ENCODE measurements at places on chromosomes 2 and 18.

- DNase-seq = no peak
These were observed 28.9 kb upstream of the RNF152 start for GRCh38 chr18:61921621-61922235.

DNA sequence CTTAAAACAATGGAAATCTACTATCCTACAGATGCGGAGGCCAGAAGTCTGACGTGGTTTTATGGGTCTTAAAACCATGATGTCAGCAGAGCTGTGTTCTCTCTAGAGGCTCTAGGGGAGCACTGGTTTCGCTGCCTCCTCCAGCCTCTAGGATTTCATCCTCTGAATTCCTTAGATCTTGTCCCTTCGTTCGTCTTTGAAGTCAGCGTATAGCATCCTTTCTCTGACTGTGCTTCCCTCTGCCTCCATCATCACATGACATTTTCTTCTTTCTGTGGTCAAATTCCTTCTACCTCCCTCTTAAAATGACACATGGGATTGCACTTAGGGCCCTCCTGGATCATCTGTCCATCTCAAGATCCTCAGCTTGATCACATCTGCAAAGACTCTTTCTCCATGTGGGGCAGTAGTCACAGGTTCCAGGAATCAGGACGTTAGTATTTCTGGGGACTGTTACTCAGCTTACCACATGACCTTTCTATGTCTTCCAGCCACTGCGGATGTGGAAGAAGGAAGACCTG is 22.7 kb upstream of the NCK2 start:
- DNase-seq = no peak

DNA sequence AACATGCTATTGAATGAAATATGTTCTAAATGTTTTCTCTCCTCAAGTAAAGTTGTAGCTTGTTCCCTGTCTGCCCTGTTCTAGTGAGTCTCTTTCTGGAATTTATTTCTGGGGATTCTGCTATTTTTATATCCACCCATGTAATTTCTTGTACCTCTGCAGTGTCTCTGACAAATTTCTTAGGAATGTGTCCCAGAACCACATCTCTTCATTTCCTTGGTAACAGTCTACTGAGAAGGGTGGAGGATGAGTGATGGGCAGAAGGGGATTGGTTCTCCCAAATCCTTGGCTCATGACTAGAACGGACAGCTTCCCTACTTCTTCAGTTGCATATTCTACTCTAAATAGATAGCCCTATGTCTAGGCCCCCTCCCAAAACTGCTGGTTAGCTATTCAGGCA is 490.6 kb upstream of the LINC00305 start:
- DNase-seq = no peak

DNA sequence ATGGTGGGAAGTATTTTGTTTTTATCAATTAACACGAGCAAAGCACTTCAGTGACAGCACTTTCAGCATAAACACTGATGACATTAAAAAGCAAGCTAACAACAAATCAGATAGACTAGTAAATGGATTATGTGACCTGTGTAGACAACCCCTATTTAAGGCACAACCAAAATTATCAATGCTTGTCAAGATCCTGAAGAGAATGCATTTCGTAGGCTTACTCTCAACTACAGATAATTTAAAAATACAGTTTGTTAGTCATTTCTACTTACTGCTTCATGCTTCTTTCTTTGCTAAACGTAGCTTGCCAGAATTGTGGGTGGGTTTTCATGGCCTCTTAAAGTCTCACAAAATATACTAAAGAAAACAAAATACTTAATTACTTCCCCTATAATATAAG is 3.4 kb downstream of the CSRNP3 start:
- no peak for DNase-seq

DNA sequence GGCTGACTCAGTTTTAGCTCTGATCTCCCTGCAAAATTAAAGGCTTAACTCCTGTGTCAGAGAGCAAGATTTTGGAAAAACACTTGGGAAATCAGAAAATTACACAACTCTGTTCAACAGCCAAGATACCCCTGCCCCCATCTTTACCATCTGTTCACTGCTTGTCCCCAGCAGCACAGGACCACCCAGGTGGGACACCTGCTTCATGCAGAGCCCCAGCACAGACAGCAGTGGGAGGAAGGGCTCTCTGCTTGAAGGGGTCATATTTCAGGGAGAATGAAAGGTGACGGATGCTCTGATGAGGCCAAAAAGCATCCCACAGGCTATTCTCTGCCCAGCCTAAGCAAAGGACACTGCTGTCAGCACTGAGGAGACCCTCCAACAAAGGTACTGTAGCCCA is 584.6 kb upstream of the KLHL29 start:
- DNase-seq = no peak

DNA sequence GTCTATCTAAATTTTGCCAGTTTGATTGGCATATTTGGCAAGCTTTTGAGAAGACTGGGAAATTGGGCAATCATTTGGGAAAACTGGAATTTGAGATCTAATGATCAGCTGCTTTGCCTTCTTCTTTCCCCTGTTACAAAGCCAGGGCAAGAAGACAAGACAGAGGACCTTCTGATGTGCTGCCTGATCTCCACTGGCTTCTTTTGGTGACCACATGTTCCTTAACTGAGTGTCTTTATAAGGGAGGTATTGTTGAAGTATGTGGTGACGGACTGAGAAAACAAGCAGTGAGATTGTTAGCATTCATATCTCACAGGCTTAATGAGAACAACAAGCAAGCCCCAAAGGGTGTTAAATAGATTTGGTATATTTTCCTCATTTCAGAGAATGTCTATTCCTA is 175.8 kb downstream of the SLC8A1 start:
- no peak for DNase-seq

DNA sequence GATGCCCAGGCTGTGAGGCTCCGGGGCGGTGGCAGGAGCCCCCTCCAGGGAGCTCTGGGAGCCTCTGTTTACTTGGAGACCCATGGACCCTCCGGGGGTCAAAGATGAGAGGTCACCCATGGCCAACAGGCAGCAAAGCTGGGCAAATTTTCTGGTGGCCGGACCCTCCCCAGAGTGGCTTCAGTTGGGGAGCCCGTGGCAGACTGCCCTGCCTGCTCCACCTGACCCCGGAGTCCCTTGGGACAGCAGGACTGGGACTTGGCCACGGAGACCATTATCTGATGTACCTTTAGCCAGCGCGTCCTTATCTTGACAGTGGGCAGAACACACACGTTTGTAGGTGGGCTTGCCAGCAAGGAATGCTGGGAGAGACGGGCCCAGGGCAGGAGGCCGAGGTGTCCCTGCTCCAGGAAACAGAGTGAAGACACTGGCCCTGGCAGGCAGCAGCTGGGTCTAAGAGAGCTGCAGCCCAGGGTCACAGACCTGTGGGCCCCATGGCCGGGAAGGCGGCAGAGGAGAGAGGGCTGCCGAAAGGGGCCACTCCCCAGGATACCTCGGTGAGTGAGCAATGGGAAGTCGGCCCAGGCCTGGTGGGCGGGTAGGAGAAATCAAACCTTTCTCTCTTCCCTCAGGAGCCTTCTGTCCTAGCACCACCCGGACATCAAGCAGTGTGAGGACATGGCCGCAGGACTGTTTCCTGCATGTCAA is at the start of the genes ABCG5 and ABCG8:
Gene ABCG5 (minus strand): TSS at position 280 of the 708 bp plus-strand sequence. CDS start 160 bp downstream, at position 120.
Gene ABCG8 (plus strand): TSS at position 412 of the 708 bp plus-strand sequence. CDS start 83 bp downstream, at position 495.
- DNase-seq = no peak

GRCh38 chr2:133390156-133390555 is 178.1 kb downstream of the NCKAP5 start:
- DNase-seq = no peak

GRCh38 chr18:66575263-66575662 is 28.6 kb downstream of the CDH19 start:
- DNase-seq = no peak

DNA sequence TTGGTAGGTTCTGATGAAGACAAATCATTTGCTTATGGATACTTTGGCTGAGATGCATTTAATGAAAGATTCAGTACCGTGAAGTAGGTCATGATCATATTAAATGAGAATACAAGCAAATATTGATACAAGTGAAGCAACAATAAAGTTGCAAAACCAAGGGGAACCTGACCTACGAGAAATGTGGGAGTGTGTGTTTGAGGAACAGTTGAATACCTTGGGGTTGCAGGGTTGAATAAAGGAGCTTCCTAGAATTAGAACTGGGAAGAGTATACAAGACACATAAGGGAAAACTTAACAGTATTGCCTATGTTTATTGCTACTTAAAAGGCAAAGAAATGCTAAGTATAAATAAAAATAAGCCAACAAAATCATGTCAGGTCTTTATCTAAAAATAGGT is 702.9 kb downstream of the ERBB4 start:
- no peak for DNase-seq

DNA sequence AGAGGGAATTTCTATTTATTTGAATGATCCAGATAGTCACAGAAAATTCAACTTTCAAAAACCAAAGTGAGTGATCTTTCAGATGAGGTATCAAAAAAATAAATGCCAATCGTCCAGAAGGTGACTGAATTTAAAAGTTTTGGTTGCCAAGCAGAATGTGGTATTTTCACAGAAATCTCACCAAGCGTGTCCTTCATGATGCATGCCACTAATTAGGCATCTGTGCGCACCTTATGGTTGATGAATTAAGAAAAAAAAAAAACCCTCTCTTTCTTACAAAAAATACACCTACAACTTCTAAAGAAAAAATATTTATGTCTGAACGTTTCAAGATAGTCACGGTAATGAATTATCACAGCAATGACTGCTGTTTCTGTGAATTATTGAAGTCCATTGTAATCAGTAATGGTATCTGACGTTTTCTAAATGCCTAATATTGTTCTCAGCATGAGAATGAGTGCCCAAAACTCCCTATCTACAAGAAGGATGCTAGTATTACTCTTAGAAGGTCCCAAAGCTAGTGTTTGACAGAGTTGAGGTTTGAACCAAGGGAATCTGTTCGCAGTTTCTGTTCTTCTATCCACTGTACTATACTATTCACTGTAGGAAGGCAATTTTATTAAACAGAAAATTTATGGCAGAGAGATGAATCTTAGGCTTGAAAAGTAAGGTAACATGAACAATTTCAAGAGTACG is 219.6 kb upstream of the NETO1 start:
- no peak for DNase-seq

DNA sequence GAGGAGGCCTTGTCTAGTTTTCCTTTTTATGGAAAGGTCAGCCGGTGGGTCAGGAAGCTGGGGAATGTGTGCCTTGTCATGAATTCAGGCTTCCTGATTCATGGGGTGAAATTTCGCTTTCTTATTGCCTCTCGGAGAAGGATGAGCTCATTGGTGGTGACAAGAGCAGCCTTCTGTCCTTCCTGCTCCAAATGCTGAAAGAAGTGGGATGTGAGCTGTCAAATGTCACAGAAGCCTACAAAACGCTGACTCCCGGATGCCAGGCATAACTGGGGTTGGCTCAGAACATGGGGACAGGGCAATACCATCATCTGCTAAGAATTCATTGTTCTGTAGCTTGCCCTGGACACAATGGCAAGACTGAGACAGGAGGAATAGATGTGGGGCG is 55.8 kb upstream of the FAM136A start:
- no peak for DNase-seq

GRCh38 chr2:70145851-70146739 is 44.7 kb downstream of the C2orf42 start:
- DNase-seq = no peak

- peak; percentile 91 for DNase-seq
These were observed 247.5 kb downstream of the DYSF start for GRCh38 chr2:71700658-71701397.

DNA sequence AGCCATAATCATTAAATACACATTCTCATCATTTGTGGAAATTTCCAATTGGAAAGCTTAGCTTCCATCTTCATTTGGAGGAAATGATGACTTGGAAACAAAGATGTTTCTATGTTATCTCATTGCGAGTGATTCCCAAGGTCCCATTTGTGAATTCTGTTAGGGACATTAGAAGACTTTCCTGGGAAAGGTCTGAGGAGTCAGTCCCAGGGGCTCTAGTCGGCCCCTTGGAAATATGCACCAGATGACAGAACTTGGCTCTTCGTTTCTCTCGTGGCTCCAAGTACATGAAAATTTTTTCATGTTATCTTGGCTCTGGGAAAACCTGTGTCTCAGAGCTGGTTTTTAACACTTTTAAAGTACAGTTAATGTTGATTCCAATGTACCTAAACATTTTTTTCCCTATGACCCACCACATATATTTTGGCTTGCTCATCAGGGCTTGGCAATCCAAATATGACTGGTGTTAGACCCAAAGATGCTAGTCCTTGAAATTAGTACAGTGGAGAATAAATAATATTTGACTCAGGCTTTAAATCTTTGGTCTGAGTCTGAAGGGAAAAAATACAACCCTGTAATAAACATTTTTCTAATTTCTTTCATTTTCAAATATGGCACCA is 15.4 kb upstream of the CAVIN2 start:
- no peak for DNase-seq

DNA sequence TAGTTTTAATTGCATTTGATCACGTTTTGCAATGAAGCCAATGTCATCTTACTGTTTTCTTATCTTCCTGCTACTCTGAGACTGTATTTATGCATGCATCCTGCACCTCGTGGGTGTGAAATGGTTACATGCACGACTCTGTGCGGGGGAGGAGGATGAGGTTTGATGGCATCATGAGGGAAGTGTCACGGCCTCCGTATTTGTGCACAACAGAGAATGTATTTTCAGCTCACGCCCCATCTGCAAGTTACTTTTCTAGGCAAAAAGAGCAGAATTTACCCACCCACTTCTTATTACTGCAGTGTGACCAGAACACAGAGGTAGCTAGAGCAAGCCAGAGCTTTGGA is 145.1 kb downstream of the TDRD15 start:
- DNase-seq = no peak

DNA sequence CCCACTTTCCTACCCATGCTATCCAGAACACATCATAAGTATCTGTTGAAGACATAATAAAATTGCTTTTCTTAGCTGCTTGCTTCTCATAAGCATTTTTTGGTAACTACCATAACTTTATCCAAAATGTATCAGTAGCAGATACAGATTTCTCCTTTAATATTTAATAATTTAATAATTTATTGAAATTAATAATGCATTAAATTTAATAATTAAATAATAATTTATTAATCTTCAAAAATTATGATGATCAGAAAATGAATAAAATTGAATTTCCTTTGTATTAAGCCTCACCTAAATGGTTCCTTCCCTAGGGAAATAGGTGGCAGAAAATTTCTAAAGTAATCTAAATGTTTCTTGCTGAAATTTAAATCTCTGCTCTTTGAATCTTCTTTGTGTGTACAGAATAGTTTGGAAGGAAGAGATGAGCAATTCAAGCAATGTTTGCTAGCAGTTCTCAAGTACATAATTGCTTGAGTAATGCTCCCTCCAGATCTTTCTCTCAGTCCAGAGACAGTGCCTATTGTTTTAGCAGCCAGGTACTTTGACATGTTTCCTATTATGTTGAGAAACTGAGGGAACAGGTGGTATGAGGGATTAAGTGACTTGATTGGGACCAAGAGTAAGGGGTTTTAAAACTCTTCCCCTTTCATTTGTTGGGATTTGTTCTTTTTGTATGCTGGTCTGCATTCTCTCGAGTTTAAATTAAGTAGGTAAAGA is 123.1 kb upstream of the CYP26B1 start:
- no peak for DNase-seq
